ENCODE measurements at places on chromosomes 5 and 9. TPM values are rescaled to one million over a fixed set of nuclear protein-coding genes. Genes with fewer than 3 reads are reported as not detected.

The FRMD3 gene
- total RNA-seq, result 0.25 TPM

The LHX2 gene
- total RNA-seq, result not detected

- no peak for DNase-seq
Measured at GRCh38 chr5:179228341-179229121, 116.7 kb downstream of the ADAMTS2 start.

DNA sequence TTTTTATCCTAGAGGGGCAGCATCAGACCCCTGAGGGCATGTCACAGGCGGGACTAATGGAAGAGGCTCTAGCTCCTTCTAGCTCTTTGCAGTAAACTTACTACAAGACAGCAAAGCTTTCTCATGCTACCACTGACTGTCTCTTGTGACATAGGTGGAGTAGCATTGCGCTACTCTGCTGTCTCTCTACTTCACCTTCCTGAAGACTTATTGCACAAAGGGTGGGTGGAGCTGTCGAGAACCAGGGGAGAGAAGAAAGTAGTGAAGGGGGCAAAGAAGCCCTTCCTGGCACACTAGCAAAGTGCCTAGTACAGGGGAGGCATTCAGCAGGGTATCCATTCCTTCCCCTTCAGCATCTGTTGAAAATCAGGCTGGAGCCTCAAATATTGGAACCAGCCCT lies 36.1 kb upstream of the NEK6 start:
- DNase-seq, result no peak

- no peak for DNase-seq
Measured at GRCh38 chr5:87588316-87588715, 175.6 kb upstream of the CCNH start.

GRCh38 chr5:96200641-96201040 lies 232.4 kb downstream of the PCSK1 start:
- no peak for DNase-seq

DNA sequence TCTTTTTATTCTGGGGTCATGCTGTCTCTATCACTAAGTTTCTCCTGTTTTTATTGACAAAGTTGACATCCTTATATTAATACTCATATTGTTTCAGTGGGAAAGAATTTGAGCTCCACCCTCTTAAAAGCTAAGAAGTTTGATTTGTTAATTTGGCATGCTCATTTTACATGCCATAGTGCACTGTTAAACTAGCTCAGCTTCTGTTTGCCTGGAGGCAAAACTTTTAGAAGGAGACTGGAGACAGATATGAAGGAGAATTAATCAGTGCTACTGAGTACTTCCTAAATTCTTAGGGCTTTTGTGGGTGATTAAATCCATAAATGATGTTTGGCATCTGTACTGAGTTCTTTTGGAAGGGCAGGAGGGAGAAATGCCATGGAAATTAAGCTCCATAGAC lies 138.9 kb downstream of the NTRK2 start:
- no peak for DNase-seq

DNA sequence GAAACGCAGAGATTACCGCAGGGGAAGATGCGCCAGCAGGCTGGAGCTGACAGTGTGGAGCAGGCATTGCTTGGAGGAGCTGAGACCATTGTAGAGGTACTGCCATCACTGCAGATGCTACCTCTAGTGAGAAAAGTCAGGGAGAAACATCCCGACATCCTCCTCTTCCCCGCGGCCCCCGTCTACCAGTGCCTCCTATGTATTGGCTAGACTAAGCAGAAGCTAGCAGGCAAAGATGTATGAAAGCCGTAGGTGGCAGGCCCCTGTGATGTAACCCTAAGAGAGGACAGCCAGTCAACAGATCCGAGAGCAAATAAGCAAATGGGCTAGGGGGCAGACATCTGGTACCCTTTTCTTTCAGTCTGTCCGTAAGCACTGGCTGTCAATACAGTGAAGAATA lies 115.5 kb upstream of the ACTBL2 start:
- no peak for DNase-seq

Data from activated naive CD4-positive, alpha-beta T cell treated with anti-CD3 and anti-CD28 coated beads, Interleukin-2, amount 50 U/mL, for 72 hours (primary cell).